Activated CD4-positive, alpha-beta T cell treated with anti-CD3 and anti-CD28 coated beads for 4 hours (primary cell): ENCODE measurements at places on chromosomes 11 and 22.

DNA sequence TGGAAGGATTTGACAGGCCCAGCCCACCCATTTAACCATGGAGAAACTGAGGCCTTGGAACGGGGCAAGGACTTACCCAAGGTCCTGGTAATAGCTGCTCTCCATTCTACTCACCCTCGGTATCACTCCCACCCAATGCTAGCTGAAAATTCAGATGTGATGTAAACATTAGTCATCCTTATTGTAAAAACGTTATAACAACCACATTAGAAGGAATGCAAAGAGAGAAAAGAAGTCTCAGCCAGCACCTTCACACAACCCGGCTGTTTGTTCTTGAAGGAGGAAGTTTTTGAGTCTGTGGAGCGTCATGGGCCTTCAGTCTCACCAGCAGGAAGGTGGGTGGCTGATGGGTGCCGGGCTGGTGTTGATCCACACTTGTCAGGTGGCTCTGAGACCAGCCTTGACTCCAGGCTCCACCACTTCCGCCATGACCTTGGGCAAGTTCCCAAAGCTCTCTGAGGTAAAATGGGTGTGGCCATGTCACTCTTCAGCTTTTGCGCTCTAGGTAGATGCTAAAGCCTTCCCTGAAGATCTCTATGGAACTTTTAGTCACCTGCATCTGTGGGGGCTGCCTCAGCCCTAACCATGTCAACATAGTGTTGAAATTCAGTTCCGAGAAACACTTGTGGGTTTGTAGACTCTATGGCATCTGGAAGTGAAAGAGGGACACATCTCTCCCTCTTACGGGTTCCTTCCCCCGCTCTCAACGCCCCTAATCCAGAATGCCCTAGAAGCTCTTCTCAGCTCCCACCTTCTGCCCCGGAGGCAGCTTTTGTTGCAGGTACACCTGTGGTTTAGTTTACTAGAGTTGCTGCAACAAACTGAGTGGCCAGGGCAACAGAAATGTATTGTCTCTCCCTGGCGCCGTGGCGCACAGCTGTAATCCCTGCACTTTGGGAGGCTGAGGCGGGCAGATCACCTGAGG is 14.8 kb downstream of the CD6 start:
- peak; percentile 90 for DNase-seq

DNA sequence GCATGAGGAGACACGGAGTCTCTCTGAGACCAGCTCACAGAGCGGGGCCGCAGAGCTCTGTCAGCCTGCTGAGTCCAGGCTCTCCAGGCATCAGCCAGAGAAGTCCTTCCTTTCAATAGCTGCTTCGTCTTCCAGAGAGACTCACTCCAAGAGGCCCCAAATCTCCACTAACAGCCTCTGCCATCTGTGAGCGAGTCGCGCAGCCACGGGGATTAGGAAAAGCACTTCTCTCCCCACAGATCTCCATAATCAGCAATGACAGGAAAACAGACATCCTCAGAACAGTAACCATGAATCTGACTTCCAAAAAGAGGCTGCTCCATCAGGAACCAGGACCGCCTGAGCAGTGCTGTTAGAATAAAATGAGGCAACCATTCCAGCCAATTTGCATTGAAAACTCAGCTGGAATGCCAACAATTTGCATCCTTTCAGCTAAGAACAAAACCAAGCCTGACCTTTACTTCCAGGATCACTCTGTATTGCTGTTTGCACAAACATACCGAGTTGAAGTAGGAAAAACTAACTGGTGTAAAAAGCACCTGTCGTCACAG is 65.4 kb downstream of the SMCO4 start:
- no peak for DNase-seq

DNA sequence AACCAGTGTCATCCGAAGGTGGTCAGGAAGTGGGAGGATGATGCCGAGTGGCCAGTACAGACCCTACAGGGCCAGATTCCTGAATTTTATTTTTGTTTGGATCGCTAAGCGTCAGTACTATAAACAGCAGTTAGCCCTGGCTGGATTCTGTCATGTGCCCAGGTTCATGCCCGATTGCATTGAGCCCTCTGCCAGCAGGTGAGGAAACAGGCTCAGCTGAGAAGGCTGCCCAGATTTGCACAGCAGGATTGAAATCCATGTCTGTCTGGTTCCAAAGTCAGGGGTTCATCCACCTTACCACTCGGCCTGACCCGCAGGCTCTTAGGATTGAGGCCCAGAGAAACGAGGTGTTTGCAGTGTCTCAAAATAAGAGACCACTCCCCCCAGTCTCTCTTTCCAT is 9.1 kb upstream of the TBC1D22A start:
- DNase-seq: no peak

DNA sequence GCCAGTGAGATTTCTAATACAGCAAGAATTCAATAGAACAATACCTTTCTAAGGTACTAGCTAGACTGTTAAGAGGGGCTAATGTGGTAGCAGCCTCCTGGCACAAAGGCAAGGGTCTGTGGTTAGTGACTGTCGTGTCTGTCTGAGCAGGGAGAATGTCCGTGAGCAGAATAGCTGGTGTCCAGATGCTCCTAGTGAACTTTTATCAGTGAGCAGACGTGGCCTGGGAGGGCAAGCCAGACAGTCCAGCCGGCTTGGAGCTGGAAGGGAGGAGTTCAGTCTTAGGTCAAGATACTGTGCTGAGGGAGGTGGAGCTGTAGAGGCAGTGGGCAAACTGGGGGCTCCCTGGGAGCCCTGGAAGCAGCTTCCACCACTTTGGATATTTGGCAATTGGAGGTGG is 138.6 kb downstream of the TEAD1 start:
- no peak for DNase-seq

DNA sequence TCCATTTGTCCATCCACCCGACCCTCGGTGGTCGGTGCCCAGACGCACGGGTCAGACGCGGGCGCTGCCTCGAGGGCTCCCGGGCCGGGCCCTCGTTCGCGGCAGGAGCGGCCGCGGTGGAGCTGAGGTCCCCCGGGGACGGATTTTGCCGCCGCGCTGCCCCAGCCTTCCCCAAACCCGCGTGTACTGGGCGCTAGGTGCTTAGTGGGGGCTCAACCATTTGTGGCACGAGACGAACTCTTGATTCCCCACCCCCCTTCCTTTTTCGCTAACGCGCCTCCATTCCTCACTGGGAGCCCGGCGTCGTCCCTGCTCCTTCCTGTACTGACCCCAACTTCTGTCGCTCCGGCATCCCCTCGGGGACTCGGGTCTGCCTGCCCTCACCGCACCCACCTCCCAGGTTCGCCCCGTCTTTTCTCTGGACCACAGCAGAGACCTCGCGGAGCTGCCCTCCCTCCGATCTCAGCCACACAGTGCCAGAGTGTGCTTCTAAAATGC is 789 bp upstream of the CBX7 start:
- DNase-seq: no peak

DNA sequence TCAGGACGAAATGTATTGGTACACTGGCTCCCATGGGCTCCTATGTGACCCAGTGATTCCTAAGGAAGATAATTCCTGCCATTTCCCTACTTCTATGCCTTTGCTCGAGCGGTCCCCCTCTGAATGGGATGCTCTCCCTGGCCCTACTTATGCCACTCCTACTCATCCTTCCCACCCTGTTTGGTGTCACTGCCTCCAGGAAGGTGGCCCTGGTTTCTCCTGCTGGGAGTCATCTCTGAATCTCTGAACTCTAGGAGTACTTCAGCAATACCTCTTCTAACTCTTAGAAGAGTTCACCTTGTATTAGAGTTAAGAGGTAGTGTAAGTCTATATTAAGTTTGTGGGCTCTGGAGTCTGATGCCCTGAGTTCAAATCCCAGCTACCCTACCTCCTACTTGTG is 35.5 kb upstream of the LRRC55 start:
- DNase-seq: no peak

- DNase-seq: no peak
Measured at GRCh38 chr22:29885610-29886009, 2.6 kb downstream of the MTMR3 start.

DNA sequence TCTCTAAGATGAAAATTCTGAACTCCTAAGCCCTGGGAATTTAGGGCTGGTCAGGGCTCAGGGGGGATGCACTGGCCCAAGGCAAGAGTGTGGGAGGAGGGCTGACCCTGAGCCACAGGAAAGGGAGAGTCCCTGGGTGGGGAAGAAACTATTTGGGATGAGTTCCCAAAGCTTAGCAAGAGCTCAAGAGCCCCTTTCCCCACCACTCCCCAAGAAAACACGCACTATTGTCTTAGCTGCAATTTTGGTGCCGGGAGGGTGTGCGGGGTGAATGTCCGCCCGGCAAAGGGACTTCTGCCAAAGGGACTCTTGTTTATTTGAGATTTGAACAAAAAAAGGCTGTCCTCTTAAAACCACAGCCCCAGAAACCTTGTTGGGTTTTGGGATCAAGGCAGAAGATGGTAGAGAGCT is 37.0 kb downstream of the KIAA1671 start:
- no peak for DNase-seq

DNA sequence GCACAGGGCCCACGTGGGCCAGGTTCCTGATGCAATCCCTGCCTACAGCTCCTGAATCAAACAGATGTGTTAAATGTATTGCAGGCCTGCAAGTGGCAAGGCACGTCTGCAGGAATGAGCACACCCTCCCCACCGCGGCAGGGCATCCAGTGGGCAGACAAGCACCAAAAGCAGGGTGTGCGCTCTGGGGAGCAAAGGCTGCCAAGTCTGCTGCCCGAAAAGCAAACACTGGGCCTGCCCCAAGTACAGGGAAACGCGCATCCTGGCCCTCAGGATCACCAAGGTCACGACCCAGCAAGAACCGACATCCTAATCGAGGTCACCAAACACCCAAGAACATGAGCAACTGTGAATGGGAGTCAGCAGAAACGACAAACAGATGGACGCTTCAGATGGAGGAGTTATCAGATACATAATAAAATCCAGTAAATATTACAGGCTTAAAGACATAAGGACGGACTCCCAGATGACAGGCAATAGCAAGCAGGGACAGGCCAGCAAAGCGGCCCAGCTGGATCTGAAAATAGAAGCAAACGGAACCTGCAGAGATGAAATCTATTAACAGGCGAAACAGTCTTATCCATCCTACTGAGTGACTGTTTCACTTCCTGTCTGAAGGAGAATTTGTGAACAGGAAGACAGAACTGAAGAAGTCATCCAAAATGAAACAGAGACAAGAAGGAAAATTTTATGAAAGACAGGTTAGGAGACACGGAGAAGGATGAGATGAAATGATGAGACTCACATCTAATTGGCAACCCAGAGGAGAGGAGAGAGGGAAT is 26.7 kb downstream of the CARS1 start:
- DNase-seq: no peak

- DNase-seq: no peak
Measured at GRCh38 chr22:44037519-44038375, 13.6 kb downstream of the PARVB start.

- no peak for DNase-seq
Measured at GRCh38 chr22:21590809-21591641, 23.5 kb downstream of the UBE2L3 start.

- no peak for DNase-seq
Measured at GRCh38 chr11:44754876-44755555, 28.3 kb downstream of the TSPAN18 start.

DNA sequence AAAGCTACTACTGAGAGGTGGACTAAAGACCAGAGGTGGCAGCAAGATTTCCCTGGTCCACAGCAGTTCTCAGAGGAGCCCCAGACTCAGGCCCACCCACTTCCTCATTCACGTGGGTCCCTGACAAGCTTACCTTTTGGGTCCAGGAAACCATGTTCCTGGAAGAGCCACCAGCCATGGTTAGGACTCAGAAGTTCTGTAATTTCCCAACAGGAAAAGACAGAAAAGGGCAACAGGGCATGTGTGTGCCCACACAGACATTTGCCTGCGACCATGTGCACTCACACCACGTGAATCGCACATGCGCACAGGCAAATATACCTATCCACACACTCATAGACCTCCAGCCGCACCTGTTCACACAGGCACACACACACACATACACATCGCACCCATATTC is 42.9 kb downstream of the LRRC32 start:
- DNase-seq: no peak

GRCh38 chr22:42151924-42152635 is 21.5 kb upstream of the CYP2D6 start:
- DNase-seq: no peak

DNA sequence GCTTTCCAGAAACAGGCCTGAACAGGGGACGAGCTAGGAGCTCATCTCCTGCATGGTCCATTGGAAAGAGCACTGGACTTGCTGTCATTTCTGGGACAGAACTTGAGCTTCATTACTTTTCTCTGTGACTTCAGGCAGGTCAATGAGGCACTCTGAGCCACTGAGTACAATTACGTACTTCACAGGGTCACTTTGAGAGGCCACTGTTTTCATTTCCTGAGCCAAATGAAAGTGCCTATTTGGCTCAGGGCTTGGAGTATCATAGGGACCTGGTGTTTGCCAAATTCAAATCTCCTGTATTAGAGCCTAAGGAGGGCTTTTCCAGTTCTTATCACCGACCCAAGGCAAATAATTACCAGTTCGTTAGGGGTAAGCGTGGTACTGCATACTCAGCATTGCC is 319.3 kb downstream of the CADM1 start:
- DNase-seq: no peak
